ENCODE measurements at places on chromosomes 2 and 18. TPM values are rescaled to one million over a fixed set of nuclear protein-coding genes. Genes with fewer than 3 reads are reported as not detected.

The AQP12B gene
- not detected for total RNA-seq

GRCh38 chr2:184363213-184363612 is 235.1 kb upstream of the ZNF804A start:
- no peak for DNase-seq

The PASK gene
- 5.5 TPM for total RNA-seq

- DNase-seq = no peak
Measured at GRCh38 chr18:48888773-48889080, 62.0 kb downstream of the SMAD7 start.

The CCDC141 gene
- total RNA-seq = under 0.01 TPM
